Right renal cortex interstitium (tissue), 3 donors: ENCODE measurements at places on chromosomes 2 and 18.

DNA sequence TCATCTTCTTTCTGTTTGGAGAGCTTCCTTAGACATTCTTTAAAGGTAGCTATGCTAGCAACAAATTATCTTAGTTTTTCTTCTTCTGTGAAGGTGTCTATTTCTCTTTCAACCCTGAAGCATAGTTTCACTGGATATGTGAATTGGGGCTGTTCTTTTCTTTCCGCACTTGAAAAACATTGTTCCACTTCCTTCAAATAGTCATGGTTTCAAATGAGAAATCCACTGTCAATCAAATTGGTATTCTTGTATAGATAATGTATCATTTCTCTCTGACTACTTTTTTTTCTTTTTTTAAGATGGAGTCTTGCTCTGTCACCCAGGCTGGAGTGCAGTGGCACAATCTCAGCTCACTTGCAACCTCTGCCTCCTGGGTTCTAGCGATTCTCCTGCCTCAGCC is 254.0 kb downstream of the ANAPC1 start:
- no peak for DNase-seq

- DNase-seq: no peak
These were observed 52.7 kb downstream of the MALT1 start for GRCh38 chr18:58723810-58724602.

DNA sequence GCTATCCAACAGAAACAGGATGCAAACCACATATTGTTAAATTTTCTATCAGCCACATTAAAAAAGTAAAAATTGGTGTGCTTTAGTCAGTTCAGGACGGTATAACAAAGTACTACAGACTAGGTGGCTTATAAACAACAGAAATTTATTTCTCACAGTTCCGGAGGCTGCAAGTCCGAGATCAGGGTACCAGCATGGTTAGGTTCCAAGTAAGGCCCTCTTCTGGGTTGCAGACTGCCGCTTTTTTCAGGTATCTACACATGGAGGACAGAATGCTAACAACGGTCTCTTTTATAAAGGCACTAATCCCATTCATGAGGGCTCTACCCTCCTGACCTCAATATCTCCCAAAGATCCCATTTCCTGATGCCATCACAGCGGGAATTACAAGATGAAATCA is 10.5 kb downstream of the SMAD2 start:
- DNase-seq: no peak

DNA sequence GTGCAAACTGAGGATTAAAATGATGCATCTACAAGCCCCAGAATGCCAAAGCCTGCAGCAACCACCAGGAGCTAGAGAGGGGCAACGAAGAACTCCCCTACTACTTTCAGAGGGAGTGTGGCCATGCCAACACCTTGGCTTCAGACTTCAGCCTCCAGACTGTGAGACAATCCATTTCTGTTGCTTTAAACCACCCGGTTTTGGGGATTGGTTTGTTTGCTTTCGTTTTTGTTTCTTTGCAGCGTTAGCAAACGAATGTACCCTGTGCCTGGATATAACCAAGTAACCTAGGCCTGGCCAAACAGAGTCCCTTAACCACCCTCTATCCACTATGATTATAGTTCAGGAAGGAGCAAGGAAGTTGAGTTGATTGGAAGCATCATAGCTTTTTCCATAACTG is 171.2 kb upstream of the NCK2 start:
- no peak for DNase-seq

DNA sequence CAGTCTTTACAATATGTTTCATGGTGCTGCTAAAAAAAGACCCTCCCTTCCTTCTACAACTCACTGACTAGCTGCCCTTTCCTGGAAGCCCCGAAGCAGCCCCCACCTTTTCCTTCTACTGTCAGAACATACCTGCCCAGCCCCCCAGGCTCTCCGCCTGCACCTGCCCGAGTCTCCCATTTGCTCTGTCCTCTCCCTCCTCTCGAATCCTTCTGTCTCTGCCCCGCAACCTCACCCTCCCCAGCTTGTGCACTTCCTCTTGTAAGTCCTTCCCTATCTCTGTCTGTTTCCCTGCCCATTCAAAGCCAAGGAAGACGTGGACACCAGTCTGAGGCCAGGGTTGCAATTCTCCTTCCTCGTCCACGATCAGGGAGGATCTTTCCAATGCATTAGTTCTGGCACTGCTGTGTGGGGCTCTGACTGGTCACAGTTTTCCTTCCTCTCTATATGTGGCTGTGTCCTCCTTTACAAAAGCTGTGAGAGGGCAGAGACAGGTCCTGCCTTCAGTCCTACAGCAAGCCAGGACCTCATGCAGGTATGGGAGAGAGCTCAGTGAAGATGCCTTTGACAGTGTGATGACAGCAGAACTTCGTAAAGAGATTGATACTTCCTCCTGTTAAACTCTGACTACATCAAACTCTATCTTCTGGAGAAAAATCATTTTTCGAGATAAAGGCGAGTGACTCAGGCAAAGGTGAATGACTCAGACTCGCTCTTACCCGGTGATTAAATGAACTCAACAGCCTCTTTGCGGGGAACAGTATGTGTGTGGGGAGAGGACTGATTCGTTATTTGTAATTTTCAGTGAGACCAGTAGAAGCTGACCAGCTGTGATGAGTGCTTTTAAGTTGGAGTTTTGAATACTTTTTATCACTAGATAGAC is 14.2 kb downstream of the TNFRSF11A start:
- no peak for DNase-seq

- no peak for DNase-seq
These were observed at the start of gene TXNDC2 for GRCh38 chr18:9885170-9886004. Gene TXNDC2, plus strand, starts transcription at chr18:9885973. Its CDS starts 708 bp downstream, at chr18:9886681.

- DNase-seq: no peak
These were observed 3.4 kb upstream of the GFPT1 start for GRCh38 chr2:69390471-69390870.

GRCh38 chr2:58612973-58613372 is 371.8 kb upstream of the FANCL start:
- DNase-seq: no peak

- no peak for DNase-seq
These were observed 4.7 kb downstream of the CREB1 start for GRCh38 chr2:207534417-207534816.
